ENCODE measurements at places on chromosomes 2 and 18.

DNA sequence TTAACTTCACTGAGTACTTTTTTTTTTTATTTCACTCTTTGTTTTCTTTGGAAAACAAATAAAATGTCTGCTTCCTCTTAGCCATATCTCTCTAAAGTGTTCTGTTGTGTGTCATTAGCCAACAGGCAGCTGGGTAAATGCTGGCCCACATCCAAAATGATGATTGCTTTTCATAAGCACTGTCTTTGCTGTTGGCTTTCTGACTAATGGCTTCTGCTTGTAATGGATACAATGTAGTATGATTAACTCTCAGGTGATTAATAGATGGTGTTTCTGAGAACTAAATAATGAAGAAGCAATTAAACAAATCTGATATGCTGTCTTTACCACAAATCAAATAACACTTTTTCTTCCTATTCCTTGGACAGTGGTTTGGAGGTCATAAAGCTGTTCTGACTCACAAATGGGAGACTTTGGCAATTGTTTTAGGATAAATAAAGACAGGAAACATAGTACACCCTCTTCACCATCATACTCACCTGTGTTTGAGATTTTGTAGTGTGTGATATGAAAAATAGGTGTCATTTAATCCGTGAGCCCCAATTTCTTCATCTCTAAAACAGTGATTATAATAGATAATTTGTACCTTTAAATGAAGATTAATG is 888.4 kb downstream of the TSN start:
- no peak for DNase-seq

DNA sequence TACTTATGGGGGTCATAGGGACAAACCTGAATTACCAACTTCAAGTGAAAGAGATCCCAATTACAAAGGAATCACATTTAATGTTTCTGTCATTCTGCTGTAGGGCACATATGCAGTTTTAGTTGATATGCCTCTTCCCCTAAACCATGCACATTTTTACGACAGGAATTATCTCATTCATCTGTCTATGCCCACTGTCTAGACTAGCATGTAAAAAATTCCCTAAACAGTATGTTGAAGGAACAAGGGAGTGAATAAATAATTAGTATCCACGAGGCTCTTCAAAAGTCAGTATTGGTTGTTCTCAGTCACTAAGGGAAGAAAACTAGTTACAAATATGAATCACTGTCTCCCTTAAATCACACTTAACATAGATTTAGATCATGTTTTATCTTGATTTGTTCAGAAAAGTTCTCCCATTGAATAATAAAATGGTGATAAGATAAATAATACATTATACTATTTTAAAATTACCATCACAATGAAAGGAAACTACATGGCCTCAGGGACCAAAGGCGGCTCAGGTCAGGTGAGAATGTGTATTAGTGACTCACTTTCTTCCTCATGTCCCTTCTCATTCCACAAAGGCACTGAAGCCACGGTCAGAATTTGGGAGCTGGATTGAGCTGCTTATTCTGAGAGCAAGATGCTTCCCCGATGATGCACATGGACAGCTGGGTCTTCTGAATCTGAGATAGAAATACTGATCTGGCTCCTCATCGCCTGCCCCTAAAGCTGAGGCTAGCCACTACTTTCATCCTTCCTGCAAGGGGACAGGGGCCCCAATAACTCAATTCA is 29.1 kb downstream of the DYM start:
- DNase-seq, result no peak

DNA sequence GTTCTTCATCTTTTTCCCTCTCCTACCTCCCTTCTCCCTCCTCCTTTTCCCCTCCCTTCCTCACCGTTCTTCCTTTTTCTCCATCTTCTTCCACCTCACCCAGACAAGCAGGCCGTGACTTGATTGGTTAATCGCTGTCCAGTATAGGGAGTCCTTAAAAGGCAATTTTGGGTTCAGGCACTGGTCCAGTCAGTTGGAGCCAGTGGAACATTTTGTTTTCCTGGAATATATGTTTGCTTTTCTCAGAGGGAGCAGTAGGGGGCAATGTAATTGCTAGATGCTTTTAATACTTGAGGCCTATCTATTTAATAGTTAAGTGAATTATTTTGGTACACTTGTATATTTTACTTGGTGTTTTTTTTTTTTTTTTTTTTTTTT is 15.0 kb downstream of the ELAC1 start:
- no peak for DNase-seq

DNA sequence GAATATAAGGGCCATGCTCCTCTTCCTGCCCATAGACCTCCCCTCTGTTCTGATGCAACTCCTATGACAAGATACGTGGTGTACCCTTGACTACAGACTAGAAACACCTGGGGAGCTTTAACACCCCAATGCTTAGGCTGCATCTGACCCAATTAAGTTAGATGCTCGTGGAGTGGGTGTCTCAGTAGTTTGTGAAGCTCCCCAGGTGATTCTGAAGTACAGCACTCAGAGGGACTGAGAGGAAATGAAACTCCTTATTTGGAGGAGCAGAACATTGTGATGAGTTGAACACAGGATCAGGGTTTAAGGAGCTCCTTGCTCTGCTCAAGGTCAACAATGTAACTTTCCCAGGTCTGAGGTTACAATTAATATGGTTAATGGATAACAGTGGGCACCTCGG is 80.3 kb upstream of the TTC39C start:
- DNase-seq, result no peak

- no peak for DNase-seq
Measured at GRCh38 chr18:63997041-63997440, 27.2 kb downstream of the SERPINB8 start.

DNA sequence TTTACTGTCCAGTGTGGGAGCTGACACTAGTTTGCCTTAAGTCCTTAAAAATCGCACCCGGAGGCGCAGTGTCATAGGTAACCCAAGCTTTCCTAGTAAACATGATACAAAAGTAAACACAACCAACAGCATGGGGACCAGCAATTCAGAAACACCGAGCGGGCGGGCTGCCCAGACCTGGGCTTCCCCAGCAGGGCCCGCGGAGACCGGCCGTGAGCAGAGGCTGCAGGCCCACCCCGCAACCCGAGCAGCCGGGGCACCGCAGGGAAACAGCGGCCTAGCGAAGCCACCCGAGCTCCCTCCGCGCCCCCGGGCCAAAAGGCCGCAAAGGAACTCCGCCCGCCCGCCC is 296 bp downstream of the TTC21B start:
- no peak for DNase-seq

DNA sequence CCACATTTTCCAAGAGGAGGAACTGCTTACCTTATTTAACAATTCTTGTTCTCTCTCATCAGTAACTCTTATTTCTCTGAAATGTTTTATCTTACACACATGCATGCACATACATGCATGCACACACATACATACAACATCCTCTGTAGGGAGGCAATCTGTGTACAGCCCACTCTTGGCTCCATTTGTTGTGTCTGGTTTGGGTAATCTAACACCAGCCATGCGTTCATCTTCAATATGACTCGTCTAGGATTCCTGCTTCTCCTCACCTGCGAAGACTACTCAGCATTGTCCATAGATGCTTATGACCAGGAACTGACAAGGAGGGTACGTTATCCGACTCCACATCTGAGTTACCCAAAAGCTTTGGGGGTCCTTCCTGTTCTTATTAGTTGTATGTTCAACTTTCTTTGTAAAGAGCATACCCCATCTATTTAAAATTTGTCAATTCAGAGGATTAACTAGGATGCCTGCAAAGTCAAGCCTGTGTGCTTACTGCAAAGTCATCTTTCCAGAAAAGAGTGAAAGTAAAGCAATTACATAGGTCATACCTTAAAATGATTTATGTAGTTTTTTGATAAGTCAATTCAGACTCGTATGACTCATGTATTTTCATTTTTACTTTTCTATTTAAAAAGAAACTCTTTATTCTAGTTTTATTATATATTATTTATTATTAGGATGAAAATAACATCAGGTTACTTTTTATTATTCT is 18.2 kb downstream of the LYPD6B start:
- DNase-seq, result no peak

DNA sequence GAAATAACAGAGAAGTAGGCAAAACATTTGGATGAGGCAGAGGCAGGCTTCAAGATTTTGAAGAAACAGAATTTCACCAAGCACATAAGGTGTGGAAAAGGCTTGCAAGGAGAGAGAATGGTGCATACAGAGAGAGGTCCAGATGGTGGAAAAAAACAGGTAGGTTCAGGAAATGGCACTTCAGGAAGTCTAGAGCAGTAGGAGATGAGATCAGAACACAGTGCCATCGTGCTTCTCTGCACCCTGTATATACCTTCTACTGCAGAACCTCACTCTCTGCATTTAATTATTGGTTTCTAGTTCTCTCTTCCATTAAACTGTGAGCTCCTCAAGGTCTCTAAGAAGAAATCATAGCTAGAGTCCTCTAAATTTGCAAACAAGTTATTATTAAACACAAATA is 2.4 kb downstream of the PAIP2B start:
- DNase-seq, result no peak

- DNase-seq, result no peak
Measured at GRCh38 chr2:205867371-205867770, 185.1 kb downstream of the NRP2 start.

DNA sequence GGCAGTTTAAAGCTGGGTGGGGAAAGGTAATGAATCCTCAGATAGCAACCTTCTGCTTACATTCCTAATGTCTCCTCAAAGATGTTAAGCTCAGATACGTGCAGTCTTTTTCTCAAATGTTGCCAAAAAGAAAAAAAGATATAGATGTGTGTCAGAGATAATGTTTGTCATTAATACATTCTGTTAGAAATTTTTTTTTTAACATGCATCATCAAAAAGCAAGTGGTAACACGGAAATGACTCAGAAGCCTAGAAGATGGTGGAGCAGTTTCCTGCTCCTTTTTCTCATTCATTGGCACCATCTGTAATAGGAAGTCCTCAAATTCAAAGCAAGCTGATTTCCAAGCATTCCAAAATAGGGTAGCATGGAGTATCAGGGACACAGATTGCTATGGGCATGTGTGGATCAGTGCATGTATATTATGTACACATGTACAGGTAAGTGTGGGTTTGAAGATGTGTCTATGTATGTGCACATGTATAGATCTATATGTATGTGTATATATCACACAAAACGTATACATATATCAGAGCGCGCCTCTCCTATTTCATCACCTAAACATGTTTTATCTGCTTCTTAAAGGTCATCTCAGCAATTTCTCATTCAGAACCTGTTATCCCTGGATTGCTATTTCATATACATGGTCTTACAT is 79.9 kb upstream of the ITGB6 start:
- no peak for DNase-seq

DNA sequence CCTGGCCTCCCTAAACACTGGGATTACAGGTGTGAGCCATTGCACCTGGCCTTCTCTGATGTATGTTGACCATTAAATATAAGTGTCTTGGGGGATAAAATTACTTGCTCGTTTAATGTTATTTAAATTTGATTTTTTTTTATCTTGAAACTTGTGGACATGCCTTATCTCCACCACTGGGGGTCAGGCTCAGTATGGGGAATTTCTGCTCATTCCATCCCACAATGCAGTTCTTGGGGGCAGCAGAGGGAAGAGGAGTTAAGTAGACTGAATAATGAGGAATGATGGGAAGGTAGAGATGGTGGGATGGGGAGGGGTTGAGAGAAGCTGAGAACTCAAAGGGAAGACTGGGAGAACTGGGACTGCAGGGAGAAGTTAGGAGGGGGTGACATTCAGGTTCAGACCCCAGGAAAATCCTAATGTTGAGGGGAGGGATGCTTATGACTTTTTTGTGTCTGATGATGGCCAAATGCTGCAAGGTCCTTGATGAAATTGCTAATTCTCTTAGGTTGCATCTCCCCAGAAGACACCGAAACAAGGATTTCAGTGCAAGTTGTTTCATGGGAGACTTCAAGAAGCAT is 174.2 kb downstream of the MIB1 start:
- DNase-seq, result no peak

DNA sequence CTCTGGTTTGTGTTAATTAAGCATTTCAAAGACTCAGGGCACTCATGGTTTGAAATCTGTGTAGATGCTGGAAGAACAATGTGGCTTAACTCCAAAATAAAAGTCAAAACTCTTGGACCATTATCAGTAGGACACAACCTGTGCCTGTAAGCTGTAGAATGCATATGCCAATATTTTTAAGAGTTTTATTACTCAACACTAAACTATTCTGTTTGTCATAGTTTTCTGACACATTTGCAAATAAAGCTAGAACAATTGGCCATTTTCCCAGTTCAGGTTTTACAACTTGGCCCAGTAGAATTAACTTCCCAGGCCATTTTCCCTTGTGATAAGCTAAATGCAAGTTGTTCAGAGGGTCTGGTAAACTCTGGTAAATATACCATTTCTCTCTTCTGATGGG is 713.1 kb downstream of the CBLN2 start:
- DNase-seq, result no peak

DNA sequence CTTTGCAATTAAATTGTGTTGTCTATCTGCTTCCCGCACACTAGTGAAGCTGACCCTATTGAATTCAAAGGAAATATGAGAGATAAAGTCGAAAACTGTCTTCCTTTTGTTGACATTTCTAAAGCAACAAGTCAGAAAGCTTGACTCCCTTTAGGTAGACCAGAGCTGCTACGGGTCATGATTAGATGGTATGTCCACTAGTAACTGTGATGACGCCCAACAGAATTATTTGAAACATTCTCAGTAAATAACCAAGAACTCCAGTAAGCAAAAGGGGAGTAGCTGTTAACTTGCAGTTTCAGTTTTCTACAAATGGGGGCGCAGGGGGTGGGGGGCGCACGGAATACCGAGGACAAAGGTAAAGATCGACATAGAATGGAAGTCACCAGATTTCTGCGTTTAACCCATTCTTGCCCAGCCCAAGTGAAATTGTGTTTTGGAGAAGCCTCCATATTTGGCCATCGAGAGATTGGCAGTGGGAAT is 56.4 kb downstream of the CRIM1 start:
- DNase-seq, result no peak

- no peak for DNase-seq
Measured at GRCh38 chr2:45256867-45257641, 247.8 kb upstream of the SIX2 start.

GRCh38 chr2:96353032-96353561 is 17.5 kb downstream of the NCAPH start:
- no peak for DNase-seq

GRCh38 chr2:26330604-26331003 is 15.3 kb upstream of the SELENOI start:
- DNase-seq, result no peak

DNA sequence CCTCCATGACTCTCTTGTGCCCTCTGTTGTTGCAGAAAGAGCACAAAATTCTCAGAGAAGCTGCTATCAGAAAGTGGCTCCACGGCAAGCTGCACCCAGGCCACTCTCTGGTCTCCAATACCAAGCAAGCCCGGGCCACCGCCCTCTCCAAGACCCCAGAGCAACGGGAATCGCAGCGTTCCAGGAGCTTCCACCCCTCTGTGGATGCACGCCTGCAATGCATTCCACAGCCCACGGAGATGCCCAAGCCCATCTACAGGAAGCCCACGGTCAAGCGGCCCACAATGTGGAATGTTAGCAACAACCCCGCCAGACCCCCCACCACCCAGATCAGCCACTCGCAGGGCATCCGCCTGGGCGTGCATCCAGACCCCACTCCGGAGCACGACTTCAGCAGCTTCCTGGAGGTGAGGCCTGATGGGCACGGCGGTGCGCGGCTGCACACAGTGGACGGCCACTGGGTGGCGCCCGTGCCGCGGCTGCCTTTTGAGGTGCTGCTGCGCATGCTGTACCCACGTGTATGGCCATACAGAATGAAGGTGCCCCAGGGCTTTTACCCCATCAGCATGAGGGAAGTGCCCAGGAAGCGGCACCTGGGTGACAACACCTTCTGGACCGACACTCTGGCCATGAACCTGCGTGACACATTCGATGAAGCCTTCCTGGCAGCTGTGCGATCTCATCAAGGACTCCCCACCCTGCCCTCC is 6.3 kb downstream of the ANKRD53 start:
- no peak for DNase-seq
